ENCODE measurements at places on chromosomes 3 and 15.

DNA sequence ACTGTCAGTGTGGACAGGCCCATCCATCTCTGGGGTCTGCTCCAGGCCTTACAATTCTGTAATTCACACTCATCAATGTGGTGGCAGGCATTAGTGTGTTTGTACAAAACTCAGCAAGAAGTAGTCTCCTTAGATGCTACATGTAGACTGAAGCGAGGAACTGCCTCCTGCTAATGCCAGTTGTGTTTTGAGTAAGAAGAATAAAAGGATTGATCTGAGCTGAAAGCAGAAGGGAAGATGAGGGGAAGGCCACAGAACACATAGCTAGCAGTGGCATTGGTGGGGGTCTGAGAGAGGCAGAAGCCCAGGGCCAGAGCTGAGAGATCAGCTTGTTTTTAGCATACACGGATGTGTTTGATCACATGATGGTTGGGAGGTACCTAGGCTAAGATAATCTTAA, 144.1 kb downstream of the TIGIT start:
- no peak for DNase-seq

DNA sequence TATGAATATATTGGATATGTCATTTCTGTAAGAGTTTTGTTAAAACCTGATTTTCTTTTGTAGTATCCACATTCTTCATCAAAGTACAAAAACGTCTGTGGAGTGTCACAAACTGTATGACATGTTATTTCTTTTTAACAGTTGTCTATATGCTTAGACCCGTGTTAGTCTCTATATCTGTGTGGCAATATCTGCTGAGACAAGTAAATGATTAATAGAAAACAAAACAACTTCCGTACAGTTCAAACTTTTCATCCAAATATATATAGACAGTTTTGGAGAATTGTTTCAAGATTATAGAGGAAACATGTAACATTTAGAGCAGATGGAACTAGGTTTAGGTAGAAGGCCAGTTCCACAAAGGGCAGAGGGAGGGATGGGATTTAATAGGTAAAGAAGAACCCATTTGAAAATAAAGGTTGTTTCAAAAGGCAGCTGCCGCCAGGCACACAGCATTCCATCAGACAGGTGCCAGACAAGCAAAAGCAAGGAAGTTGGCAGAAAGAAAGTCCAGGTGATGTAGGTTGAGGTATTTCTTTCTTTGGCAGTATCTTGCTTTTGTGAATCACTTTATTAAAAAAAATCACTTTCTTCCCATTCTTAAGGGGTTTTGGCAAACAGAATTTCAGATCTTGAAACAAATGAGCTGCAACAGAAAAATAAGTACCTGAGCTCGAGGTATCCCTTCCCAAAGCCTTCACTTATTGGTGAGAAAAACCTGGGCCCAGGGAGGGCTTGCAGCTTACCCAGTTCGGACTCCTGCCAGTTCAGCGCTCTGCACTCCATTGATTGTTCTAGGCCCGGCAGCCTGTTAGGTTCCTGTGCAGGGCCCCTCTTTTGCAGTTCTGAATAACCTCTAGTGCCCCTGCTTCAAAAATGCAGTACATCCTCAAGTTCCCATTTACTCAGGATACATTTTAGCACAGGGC, 49.0 kb downstream of the LRRN1 start:
- no peak for DNase-seq

DNA sequence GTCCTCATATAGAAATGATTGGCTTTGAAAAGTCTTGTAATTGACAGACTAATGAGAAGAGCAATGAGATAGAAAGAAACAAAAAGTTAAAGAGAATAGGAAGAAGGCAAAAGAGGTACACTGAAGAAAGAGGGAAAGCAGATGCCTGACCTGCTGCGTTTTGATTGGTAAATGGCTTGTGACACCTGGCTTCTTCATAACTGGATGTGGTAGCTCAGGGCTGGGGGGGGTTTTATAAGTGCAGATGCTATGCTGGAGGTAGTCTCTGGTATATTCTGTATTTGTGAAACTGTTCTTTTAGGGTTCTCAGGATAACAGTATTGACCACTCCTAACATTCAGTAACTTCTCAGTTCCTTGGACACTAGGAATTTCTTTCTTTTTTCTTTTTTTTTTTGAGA, 1.4 kb downstream of the STARD9 start:
- no peak for DNase-seq

- DNase-seq = no peak
Measured at GRCh38 chr3:177694316-177694715, 497.0 kb upstream of the TBL1XR1 start.

GRCh38 chr3:16119887-16120286, 54.6 kb upstream of the GALNT15 start:
- DNase-seq = no peak

DNA sequence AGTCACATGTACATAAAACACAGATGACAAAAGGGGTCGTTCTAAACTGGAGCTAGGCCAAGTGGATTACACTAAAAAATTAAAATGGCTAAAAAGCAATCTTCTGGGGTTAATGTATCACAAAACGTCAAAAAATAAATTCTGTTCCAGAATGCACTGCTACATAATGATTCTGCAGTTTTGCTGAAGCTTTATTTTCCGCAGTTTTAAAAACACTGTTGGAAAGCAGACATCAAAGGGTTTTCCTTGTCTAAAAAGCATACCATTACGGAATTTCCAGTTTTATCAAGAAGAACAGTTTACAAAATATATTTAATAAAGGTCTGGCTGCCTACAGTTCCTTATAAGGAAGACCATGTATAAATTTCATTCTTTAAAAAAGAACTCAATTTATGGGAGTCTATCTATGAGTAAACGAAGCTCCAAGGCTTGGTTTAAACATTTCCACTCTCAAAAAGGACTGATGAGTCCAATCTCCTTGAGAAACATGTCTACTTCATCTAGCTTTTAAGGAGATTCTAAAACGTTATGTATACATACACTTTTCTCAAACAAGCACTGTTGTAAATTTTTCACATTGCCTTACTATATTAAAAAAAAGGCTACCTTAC, 1.3 kb downstream of the DMXL2 start:
- no peak for DNase-seq

DNA sequence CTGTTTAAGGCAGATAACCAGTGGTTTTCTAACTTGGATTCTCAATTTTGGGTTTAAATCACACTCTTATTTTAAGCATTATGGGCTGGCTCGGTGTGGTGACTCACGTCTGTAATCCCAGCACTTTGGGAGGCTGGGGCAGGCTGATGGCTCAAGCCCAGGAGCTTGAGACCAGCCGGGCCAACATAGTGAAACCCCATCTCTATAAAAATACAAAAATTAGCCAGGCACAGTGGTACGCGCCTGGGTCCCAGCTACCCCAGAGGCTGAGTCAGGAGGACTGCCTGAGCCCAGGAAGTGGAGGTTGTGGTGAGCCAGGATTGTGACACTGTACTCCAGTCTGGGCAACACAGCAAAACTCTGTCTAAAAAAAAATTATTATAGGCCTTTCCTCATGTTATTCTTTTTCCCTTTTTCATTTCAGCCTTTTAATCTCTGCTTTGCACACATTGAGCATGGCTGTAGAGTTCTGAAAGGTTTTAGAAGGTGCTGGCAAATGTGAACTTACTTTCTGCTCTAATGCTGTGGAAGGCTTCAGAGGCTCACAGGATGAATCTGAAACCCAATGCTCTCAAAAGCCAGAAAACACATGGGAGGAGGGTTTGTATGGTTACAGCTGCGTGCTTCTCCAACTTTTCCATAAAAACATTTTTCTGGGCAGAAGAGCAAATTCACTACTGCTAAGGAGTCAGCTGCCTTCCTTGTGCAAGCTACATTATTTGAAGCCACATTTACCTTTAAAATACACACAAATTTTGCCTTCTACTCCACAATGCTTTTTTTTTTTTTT, 32.5 kb downstream of the CHAC1 start:
- no peak for DNase-seq

- DNase-seq = no peak
Measured at GRCh38 chr3:128151758-128152274, 1.5 kb upstream of the EEFSEC start.

- DNase-seq = no peak
Measured at GRCh38 chr3:147417551-147418295, 8.6 kb downstream of the ZIC1 start.

DNA sequence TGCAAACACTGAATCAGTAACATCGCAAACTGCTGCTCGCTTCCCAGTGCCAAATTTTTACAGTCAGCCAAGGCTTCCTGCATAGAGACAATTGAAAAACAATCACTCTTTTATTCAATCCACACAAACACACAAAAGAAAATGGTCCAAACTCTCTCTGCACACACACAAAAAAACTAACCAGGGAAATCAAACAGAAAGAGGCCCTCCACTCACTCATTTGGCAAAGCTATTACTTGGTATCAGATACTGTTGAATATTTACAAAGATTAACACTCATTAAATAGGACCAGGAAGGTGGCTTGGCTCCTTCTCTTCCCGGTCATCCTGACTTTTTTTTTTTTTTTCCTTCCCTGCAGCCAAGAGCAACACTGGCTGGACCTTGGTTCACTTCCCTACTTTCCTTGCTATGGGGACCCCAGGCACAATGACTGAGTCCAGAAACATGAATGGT, 62.4 kb upstream of the SPATA12 start:
- DNase-seq = no peak

DNA sequence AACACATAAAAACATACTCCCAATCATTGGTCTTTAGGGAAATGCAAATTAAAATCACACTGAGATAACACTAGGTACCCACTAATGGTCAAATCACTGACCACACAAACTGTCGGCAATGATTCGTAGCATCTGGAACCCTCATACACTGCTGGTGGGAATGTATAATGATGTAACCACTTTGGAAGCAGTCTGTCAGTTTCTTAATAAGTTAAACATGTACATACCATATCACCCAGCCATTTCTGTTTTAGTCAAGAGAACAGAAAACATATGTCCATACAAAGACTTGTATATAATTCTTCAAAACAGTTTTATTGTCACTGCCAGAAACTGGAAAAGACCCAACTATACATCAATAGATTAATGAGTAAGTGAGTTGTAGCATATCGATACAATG, 63.3 kb upstream of the LRRC3B start:
- DNase-seq = no peak

- DNase-seq = no peak
Measured at GRCh38 chr3:15375461-15376000, 43.1 kb upstream of the SH3BP5 start.

GRCh38 chr3:69330891-69331400, 54.9 kb downstream of the FRMD4B start:
- no peak for DNase-seq

DNA sequence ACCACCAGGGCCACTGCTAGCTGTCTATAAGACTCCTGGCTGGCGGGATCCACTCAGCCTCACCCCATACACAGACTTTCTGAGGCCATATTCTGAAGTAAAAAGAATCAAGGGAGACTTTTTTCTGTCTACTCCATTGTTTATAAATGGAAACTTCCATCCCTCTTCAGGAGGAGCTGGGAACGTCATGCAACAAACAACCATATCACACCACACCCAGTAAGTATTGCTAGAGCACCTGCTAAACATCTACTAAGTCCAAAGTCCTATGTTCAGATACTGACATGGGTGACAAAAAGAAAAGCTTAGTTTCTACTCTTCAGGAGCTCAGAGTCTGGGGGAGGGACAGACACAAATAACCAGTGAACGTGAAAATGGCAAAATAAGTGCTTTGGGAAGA, 324.8 kb upstream of the ONECUT1 start:
- DNase-seq = no peak

GRCh38 chr15:93001881-93002280, 87.1 kb downstream of the RGMA start:
- DNase-seq = no peak

DNA sequence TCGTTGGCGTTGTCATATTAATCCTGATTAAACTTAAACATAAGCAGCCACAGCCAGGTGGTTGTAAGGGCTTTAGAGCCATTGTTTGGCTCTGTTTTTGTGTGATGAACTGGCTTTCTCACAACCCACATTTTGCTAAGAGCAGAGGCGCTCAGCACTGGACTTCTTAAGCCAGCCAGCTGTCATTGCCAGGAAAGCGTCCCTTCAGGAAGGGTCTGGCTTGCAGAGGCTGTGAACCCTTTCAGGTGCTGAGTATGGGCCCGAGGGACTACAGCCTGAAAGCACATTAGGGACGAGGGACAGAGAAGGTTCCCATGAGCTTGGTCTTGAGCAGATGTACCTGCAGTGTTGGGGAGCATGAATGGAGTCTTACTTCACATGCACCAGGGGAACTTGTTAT, 112.3 kb downstream of the CHCHD6 start:
- no peak for DNase-seq

- DNase-seq = no peak
Measured at GRCh38 chr3:196418601-196419000, 13.6 kb downstream of the UBXN7 start.

- DNase-seq = no peak
Measured at GRCh38 chr3:125239266-125239665, 26.7 kb upstream of the SLC12A8 start.

- no peak for DNase-seq
Measured at GRCh38 chr3:212432-212831, 15.9 kb downstream of the CHL1 start.
